Stimulated activated CD8-positive, alpha-beta memory T cell treated with anti-CD3 and anti-CD28 coated beads, Interleukin-15, amount 100 ng/mL, for 24 hours (primary cell): ENCODE measurements at places on chromosomes 16 and 17.

DNA sequence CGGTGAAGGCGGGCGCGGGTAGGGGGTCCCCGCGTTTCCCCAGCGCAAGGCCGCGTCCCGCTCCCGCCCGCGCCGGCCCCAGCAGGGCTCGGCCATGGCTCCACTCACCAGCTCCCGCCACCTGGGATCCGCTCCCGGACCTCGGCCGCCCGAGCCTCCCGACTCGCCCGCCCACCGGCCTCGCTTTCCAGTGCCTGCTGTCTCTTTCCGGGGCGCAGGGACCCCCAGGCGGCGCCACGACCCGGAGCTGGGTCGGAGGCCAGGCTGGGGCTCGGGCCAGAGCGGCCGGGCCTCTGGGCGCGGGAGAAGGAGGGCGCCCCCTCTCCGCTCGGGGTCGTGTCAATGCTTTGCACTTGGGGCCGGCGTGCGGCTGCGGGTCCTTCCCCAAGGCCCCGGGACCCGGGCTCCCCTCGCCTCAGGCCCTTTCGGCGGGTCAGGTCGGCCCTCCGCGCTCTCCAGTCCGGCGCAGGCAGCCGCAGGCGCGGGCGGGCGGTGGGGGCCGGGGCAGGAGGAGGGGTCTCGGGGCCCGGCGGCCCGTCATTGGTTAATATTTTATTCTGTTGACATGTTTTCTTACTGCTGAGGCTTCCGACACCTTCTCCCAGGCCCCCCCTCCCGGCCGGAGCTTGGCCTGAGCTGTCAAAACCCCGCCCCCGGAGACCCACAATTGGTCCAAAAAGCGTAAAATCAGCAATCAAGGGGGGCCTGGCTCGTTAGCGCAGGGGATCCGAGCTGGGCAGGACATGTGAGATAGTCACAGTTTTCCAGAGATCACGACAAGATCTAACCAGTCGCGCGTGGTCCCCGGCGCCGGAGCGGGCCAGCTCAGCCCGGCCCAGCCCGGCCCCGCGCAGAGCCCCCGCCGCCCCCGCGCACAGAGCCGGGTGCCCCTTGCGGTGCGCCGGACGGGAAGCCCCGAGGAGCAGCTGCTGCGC is at the start of gene TBX2:
Gene TBX2 (plus strand): TSS at position 713 of the 935 bp plus-strand sequence. CDS start 334 bp downstream, outside the sequence.
- DNase-seq: no peak

DNA sequence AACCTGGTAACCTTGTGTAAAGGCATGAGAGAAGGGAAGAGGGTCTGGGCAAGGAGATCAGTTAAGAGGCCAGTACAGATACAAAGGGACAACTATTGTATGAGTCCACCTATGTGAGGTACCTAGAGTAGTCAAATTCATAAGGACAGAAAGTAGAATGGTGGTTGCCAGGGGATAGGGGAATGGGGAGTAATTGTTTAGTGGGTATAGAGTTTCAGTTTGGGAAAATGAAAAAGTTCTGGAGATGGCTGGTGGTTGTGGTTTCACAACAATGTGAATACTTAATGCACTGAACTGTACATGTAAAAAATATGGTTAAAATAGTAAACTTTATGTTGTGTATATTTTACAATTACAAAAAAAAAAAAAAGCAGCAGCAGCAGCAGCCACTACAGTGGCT is 49.4 kb downstream of the SNTB2 start:
- no peak for DNase-seq

- DNase-seq: no peak
These were observed 5.6 kb downstream of the MRM3 start for GRCh38 chr17:787641-788221.

- DNase-seq: no peak
These were observed 555.0 kb upstream of the RBFOX1 start for GRCh38 chr16:6777624-6778023.

DNA sequence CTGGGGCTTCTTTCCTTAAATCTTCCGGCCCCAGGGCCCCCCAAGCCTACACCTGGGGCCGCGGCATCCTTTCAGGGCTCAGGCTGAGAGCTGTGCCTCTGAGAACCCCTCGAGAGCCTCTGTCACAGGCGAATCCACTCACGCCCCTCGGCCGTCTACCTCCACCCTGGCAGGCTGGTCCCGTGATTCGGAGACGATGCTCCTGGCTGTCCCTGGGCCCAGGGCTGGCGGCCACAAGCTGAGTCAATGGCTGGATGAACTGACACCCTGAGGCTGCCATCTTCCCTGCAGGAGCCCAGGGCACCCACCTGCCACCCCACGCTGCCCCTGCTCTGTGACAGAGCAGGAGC is 4.4 kb downstream of the TEPSIN start:
- no peak for DNase-seq

- peak; percentile 47 for DNase-seq
These were observed at the start of gene CENPV for GRCh38 chr17:16353317-16354174. CENPV (minus strand) TSS chr17:16353469; CDS start chr17:16353436, 33 bp downstream.

- DNase-seq: no peak
These were observed 276.6 kb downstream of the CPPED1 start for GRCh38 chr16:12527071-12527470.

DNA sequence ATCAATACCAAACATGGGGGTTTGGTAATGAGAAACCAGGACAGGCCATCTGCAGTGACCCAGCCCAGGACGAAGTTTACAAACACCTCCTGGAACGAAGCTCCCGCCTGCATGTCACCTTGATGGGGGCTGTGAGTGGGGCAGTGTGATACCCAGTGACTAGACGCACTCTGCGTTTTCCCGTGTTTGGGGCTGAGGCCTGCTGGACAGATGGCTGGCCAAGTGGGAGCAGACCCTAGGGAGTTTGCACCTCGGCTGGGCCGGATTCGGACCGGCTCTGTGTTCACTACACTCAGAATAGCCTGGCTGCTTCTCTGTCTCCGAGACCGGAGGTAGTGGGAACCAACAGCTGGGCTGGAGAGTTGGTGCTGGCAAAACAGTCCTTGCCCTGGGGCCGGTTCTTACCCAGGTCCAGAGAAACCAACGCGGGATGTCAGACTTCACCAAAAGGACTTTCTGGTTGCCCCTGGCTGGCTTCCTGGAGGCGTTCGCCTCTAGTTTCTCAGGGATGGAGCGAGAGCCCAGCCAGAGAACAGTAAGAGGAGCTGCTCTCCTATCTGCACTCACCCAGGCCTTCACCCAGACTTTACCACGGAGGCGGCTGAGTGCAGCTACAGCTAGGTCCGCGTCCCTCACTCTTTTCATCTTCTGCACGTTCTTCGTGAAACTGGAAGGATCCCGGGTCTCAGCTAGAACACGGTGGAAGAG is 20.4 kb downstream of the CARHSP1 start:
- DNase-seq: no peak

DNA sequence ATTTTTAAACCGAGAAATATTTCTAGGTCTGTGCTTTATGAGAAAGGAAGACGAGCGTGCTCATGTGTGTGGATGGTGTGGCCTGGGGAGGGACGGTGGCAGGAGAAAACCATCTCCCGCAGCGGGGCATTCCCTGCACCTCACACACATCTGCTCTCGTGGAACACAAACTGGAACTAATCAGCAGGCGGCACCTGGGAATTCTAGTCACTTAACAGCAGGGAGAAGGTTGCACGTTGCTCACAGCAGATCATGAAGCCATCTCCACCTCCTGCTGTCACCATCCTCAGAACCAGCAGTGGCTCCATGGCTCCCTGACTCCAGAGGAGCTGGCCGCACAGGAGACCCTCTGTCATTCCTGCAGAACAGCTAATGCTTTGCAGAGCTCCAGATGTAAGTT is 35.2 kb downstream of the ADCY9 start:
- DNase-seq: no peak

- no peak for DNase-seq
These were observed 100.9 kb downstream of the VPS53 start for GRCh38 chr17:613725-614124.

DNA sequence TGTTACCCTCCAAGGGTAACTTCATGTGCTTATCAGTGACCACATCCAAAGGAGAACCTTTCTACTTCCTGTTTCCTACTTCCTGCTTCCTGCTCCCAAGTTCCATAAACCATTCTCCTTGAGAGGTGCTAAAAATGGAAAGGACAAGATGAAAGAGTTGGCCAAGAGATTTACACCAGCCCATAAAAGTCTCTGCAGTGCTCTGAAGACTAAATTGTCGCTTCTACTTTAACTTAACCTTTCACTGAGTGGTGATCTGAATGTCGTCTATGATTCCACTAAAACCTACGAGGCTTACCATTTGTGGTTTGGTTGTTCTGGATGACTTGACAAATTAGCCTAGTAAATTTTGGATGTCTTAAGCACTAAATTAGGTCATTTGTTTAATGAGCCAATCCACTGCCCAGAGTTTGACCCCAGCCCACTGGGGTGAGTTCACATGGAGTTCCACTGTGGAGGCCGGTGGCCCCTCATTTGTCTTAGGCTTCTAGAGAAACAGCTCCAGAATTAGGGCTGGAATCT is 333.1 kb downstream of the FOXL1 start:
- no peak for DNase-seq

DNA sequence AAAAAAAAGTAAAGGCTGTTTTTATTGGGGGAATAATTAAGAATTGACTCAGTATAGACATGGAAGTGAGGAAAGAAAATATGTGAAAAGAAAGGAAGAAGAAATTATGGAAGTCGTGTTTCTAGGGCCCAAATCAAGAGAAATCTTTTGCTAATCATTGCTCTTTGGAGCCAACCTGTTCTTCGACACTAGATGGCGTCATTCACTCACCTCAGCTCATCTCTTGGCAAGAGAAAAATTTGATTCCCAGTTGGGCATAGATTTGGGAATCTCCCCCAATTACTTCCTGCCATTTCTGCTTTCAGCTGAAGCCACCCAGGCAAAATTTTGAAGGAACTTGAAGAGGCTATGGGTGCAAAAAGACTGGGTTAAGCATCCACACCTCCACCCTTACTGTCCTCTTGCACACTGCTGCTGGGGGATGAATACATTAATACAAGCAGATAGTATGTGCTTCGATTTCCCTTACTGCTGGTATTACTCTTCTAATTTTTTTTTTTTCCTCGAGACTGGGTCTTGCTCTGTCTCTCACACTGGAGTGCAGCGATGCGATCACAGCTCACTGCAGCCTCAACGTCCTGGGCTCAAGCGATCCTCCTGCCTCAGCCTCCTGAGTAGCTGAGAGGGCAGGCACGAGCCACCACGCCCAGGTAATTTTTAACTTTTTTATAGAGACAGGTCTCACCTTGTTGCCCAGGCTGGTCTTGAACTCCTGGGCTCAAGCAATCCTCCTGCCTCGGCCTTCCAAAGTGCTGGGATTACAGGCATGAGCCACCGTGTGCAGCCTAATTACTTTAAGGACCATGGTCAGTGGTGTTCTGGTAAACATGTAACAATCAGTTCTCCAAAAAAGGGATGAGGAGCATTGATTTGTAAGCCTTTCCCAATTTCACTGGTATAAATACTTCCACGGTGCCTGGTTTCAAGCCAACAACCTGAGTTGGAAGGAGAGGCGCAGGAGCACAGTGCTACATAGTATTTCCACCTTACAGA is 13.5 kb downstream of the PSMD7 start:
- no peak for DNase-seq

- DNase-seq: no peak
These were observed 174.1 kb downstream of the ZFHX3 start for GRCh38 chr16:72873853-72874252.

DNA sequence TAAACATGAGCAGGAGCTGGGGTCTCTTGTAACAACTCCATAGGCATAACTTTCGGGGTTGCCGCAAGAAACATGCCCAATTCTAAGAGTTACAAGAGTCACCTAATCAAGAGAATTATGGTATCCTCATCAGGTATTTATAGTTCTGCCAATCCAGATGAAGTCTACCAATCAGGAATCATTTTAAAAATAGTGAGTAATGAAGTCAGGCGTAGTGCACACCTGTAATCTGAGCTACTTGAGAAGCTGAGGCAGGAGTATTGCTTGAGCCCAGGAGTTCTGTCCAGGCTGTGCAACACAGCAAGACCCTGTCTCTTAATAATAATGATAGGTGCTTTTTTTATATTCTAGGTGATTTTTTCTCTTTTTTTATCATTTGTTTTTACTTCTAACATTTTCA is 128.5 kb upstream of the RBL2 start:
- DNase-seq: no peak
